ENCODE measurements at places on chromosomes 5 and 9.

DNA sequence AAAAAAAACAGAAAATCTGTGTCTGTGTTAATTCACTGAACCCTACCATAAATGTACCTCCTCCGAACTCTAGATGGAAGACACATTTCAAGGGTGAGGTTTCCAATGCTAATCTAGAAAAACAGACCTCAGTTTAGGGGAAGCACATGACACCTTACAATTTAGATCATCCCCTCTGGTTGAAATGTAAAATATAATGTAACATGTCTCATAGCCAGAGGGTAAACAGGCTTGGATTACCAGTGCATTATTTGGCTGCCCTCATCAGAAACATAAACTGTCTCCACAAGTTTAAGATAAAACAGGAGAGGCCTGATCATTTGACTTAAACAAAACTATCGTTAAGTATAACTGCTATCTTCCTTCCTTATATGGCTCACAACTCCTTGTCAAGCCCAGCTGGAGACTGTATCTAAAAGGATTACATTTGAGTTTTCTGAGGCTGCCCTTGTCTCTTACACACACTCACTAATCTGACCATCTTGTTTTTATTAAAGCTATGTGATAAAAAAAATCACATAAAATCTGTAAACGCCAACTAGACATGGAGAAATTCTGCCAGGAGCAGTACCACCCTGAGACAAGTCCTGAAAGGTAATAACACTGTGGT, 105.7 kb downstream of the LURAP1L start:
- no peak for DNase-seq

DNA sequence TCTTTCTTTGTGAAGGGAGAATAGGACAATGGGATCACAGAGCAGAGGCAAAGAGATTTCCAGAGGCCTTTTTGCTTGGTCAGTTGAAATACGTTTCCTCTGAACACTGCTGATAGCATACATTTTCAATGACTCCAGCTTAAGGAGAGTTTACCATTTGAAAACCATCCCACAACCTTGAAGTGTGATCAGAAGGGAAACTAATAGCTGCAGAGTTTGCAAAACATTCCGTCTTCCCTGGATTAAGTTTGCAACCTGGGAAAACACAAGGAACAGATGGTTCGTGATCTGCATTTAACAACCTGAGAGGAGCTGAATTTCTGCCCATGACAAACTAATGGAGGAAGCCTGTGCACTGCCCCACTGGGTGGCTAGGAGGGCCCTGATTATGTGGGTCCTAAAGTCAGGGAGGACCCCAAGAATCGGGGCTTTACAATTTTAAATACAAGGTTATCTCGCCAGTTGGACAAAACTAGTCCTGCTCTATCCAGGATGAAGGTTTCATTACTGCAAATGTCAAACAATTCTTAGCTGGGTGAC, 35.6 kb downstream of the MTX3 start:
- no peak for DNase-seq

DNA sequence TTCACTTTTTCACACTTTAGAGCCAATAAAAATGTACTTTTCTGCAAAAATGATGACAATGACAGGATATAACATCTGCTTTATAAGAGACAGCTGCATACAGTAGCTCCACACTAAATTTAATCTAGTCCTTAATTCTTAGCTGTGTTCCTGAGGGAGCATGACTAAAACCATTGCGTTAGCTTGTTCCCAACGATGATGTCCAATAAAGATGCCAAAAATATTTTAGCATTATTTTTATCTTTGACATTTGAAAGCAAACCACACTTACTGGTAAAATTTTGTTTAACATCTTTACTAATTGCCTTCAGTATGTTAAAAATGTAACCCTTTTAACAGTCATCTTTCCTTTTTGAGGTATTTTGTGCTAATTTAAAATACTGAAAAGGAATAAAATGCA, 382.7 kb downstream of the CHSY3 start:
- DNase-seq = no peak

- DNase-seq = no peak
Observed at GRCh38 chr5:107814183-107814827, 143.6 kb upstream of the EFNA5 start.

GRCh38 chr5:30368064-30368463, 825.4 kb upstream of the CDH6 start:
- no peak for DNase-seq

Data from stimulated activated CD4-positive, alpha-beta T cell treated with anti-CD3 and anti-CD28 coated beads, Interleukin-1b, Interleukin-23, amount 100 ng/mL, for 24 hours (primary cell).